ENCODE measurements at places on chromosomes 3 and 15.

- DNase-seq = no peak
Observed at GRCh38 chr3:63043631-63044030, 168.4 kb upstream of the CADPS start.

DNA sequence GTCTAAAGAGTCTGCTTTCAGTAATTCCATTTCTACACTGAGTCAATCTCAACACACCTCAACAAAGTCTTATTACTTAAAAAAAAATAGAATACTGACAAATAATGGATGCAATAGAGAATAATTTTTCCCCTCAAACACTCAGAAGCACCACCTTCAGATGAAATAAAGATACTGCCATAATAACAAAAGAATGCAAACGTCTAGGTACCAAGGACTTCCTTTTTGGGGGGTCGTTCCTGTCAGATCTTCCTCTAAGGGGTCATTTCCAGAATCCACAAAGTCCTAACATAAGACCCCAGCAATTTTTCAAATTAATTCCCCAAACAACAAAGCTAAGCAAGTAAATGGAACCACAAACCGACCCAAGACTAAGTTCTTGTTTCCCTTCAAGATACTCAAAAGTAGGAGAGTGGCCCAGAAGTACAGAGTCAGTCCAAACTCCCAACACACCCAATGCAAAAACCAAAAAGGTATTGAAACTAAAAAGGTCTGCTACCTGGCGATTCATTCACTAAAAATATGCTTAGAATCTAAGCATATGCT lies 1.3 kb downstream of the RYK start:
- DNase-seq = no peak

DNA sequence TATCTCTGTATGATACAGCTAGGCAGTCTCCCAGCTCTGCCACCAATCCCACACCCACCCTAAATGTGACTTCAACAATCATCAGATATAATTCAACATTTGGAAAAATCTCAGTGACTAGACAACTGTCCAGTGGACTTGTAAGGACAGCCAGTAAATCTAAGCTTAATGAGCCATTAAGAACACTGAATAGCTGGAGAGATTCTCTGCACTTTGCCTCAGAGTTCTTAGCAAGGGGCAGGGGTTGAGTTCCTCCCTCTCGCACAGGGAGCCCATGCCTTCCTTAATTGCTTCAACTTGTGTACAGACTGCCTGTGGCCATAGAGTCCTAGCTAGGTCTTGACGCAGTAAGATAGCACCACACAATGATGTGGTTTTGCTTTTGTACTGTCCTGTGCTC lies 15.6 kb downstream of the MEX3B start:
- no peak for DNase-seq

DNA sequence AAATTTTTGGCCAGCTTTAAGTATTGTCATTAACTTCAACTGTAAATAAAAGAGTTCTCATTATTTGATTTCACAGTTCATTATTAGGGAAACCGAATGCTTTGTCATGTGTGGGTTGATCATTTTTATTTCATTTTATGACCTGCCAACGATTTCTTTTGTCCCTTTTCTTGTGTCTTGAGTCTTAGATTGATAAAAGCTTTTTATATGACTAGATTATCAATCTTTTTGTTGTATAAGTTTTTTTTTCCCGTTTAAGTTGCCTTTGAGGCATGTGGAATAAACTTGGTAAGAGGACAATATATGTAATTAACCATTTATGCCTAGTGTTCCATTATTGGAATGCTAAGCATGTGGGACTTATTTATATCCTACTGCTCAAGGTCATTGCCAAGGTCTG lies 62.8 kb downstream of the ATP2C1 start:
- no peak for DNase-seq

DNA sequence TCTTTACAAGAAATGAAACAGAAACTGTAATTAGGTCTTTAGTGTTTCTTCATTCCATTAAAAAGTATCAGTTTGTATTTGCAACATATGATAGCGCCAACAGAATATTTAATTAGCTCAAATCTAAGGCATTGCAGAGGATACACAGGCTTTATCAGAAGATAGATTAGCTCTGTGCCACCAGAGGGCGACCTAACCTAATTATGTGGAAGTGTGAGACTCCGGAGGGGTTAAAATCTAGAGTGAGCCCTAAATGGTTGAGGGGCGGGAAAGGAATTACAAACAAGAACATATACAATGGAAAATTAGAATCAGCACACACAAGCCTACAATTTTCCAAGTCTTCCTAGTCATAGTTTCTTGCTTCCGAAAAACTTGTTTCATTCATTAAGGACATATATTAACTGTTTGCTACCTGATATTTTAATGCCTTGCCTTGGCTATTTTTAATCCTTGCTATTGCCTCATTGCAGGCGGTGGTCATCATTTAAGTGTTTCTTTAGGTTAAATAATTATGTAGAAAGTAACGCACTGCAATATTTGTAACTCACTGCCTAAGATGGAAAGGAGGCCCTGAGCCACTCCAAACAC lies 18.0 kb upstream of the RYR3 start:
- DNase-seq = no peak

- no peak for DNase-seq
Observed at GRCh38 chr3:68802111-68802870, 130.1 kb downstream of the TAFA4 start.

DNA sequence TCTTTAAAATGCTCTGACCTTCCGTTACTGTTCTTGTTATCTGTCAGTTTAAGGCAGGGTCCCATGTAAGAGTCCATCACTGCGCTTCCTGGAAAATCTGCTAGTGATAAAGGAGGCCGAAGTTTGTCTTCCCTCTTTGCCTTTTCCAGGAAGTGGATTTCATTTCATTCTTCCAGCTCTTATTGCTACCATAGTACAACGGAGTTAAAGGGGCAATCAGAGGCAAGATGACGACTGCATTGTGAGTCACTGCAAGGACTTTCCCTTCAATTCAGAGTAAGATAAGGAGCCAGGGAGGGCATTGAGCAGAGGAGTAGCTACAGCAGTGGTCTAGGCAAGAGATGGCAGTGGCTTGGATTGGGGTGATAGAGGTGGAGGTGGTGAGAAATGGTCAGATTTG lies 17.2 kb upstream of the DET1 start:
- no peak for DNase-seq

Data from H54 (cell line).